MCF 10A (cell line): ENCODE measurements at places on chromosomes 1 and 21. TPM values are rescaled to one million over a fixed set of nuclear protein-coding genes. Genes with fewer than 3 reads are reported as not detected.

- no peak for DNase-seq
These were observed 22.0 kb upstream of the FAM131C start for GRCh38 chr1:16095447-16095846.

DNA sequence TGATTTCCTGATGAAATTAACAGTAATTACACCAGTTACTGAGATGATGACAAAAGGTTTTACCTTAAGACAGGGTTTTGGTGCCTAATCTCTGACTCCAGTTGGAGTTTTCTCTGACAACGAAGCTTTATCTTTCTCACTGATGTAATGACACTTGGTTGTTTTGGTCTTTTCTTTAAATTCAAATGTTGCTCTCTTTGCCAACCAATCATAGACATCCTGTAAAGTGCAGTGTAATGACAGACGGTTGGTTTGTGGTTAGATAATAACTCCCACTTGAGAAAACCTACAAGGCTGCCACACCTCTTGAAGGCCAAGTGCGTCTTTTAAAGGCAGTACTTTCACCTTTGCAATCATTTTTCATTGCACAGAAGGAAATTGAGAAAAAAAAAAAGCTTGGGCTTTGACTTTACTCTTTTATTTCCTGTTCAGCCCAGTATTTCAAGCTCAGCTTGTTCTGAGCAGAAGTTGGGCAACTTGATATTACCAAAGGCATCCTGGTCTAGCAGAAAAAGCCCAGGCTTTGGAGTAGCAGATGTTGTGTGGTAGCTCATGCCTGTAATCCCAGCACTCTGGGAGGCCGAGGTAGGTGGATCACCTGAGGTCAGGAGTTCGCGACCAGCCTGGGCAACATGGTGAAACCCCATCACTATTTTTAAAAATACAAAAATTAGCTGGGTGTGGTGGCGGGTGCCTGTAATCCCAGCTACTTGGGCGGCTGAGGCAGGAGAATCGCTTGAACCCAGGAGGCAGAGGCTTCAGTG lies 14.9 kb downstream of the PDIK1L start:
- DNase-seq: peak; percentile 76

- DNase-seq: no peak
These were observed 794 bp upstream of the TOR3A start for GRCh38 chr1:179080866-179081686.

DNA sequence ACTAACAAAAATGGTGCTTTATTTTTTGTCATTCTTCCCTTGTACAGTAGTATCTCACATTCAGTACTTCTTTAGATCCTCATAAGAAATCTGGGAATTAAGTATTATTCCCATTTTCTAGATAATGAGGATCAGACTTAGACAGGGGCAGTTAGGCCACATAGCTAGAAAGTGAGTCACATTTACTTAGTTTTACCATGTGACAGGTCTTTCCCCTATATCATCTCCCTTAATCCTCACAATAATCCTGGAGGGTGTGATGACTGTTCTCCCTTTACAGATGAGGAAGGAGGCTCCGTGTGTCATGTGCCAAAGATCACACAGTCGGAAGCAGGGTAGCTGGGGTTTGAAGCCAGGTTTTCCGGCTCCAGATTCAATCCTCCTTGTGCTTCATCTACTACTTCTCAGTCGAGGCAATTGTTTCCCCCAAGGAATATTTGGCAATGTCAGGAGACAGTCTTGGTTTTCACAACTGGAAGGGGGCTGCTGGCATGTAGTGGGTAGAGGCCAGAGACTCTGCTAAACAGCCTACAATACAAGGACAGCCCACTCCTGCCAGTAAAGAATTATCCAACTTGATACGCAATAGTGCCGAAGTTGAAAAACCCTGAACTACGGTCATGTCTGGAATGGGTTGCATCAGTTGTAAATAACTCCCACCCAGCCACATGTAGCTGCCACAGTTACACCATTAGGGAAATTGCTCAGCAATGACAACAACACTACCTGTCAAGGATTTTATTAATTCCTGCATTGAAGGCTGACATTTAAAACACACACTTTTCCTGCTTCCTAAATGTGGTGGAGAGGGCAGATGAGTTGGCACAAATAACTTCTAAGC lies 54.5 kb downstream of the C8B start:
- DNase-seq: peak; percentile 33

PRR9 gene
- total RNA-seq: not detected in 2 replicates

MMP23B gene
- total RNA-seq: 1.4 and 1.7 TPM in 2 replicates
